Urinary bladder (tissue), 4 donors: ENCODE measurements at places on chromosomes 1 and 21. TPM values are rescaled to one million over a fixed set of nuclear protein-coding genes. Genes with fewer than 3 reads are reported as not detected.

SPRR2D gene
- not detected for total RNA-seq

- no peak for DNase-seq
Measured at GRCh38 chr1:18139198-18139981, 31.8 kb downstream of the IGSF21 start.

CDK18 gene
- total RNA-seq, result 3.5 TPM

CFAP141 gene
- total RNA-seq, result not detected

CCDC27 gene
- not detected for total RNA-seq

DNA sequence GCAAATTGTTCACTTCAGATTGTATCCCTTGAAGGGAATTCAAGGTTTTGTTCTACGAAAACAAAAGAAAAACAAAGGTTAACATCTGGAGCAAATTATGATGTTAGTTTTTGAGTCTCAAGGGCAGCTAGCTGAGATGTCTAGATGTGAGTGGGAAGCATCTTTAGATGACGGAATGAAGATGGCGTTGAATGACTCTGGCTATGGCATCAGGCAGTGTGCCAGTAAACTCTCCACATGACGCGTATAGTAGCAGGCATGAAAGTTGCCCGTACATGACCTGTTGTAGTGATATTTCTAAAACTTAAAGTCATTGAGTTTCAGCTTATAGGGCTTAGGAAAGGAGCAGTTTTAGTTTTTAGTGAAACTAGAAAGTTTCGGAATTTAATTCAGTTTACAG lies 12.3 kb upstream of the SDC3 start:
- DNase-seq, result no peak

OR2T6 gene
- total RNA-seq, result not detected

- DNase-seq, result peak; percentile 23
Measured at GRCh38 chr1:40592107-40592803, 60.8 kb downstream of the ZNF684 start.

DNA sequence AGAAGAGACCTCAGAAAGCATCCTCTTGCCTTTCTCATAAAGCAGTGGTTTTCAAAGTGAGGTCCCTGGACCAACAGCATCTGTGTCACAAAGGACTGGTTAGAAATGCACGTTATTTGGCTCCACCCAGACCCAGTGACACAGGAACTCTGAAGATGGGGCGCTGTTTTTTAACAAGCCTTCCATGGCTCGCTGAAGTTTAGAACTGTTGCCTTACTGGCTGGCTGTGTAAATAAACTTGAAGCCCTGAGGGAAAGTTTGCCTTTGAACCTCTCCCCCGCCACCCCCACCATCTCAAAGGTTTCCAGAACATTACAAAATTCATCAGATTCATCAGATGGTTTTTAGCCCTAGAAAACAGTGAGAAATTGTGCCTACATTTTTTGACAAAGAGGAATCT lies 21.8 kb upstream of the IKBKE start:
- no peak for DNase-seq

GRCh38 chr1:235714205-235714897 lies 64.8 kb upstream of the GNG4 start:
- no peak for DNase-seq

DNA sequence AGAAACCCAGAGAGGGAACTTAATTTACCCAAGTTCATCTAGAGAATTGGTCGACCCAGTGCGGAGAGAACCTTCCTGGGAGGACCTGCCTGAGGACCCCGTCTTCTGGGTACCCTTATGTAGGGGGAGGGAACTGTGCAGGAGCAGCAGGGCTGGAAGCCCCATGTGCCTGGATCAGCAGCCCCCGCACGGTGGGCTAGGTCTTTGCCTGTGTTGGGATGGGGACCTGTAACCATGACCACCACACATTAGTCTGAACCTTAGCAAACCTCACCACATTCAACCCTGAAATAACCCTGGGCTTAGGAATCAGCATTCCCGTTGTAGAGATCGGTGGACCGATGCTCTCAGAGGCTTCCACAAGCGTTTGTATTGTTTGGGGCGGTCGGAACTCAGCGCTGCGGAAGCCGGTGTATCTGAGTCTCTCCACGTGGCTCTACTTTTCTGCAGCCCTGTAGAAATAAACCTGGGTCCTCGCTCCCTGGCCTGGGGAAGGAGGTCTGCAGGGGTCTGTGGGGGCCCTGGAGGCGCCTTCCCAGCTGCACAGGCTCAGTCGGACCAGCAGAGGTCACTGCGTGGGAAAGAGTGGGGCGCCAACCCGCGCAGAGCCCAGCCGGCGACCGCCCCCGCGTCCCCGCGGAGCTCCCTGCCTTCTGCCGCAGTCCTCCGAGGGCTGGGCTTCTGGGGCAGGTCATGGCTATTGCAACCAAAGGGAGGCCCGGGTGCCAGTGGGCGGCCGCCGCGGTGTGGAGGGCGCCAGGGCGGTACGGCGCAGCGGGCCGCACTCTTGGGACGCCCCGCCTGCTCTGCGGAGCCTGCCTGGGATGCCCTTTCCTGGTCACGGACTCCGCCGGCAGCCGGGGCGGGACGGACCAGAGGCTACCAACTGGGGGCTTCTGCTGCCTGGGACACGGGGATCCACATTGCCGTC lies 36.2 kb upstream of the KCNA10 start:
- no peak for DNase-seq

GRCh38 chr1:186535388-186536133 lies 74.6 kb upstream of the PDC start:
- peak; percentile 15 for DNase-seq

GRCh38 chr1:44270686-44271628 lies 57.7 kb downstream of the DMAP1 start:
- no peak for DNase-seq

- no peak for DNase-seq
Measured at GRCh38 chr1:229136822-229137221, 134.1 kb upstream of the RAB4A start.

PADI1 gene
- total RNA-seq, result 0.16 TPM

GFI1 gene
- total RNA-seq, result 0.63 TPM

CASQ1 gene
- 10.5 TPM for total RNA-seq

DNA sequence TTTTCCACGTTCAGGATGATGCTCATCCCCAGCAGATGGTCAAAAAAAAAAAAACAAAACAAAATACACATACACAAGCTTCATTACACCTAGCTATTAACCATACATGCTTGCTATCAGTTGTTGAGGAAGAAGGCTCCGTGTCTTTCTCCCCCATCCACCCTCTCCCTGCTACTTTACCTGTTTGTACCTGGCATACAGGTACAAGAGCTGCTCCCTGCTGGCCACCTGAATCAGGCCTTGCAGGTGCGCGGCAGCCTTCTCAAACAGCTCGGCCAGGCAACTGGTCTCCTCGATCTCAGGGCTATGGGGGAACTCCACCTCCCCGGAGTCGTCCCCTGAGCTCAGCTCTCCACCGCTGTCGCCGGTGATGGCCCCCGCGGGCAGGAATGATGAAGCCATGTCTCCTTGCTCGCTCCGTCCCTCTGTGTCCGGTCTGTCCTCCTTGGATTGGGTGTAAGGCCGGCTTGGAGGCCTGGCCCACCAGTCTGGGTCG lies 464 bp downstream of the ACBD6 start:
- DNase-seq, result no peak

LCE1A gene
- total RNA-seq, result not detected

OR2T10 gene
- not detected for total RNA-seq

RBBP5 gene
- 17.6 TPM for total RNA-seq

- DNase-seq, result no peak
Measured at GRCh38 chr1:192489047-192489446, 86.5 kb upstream of the RGS1 start.

GRCh38 chr1:29473161-29473855 lies 237.0 kb downstream of the PTPRU start:
- DNase-seq, result no peak

DNA sequence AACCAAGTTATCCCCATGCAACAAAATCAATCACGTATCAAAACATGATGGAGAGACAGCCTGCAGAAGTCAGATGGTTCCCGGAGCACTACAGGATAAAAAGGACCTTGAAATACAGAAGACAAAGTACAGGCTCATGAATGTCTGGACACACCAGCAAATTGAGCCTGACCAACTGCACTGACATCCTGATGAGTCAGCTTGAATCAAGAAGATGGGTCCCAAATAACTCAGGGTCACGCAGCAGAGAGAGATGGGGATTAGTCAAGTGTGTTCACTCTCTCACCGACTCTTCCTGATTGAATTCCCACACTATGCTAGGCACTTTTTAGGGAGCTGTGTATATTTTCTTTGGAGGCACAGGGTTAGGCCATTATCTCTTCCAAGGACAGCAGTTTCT lies 71.1 kb upstream of the DIRAS3 start:
- no peak for DNase-seq

GRCh38 chr1:39409055-39409816 lies 82.2 kb upstream of the BMP8A start:
- DNase-seq, result no peak

GRCh38 chr1:42214447-42214871 lies 49.9 kb upstream of the GUCA2A start:
- DNase-seq, result no peak

GRCh38 chr1:212670882-212671281 lies 28.8 kb downstream of the BATF3 start:
- DNase-seq, result no peak

- no peak for DNase-seq
Measured at GRCh38 chr1:213828867-213829266, 158.9 kb upstream of the PROX1 start.

- DNase-seq, result no peak
Measured at GRCh38 chr1:244021427-244021826, 29.7 kb upstream of the ZBTB18 start.

- DNase-seq, result no peak
Measured at GRCh38 chr1:189185097-189185496, 1292.6 kb downstream of the BRINP3 start.

PLA2G2F gene
- total RNA-seq, result 1.3 TPM

DNA sequence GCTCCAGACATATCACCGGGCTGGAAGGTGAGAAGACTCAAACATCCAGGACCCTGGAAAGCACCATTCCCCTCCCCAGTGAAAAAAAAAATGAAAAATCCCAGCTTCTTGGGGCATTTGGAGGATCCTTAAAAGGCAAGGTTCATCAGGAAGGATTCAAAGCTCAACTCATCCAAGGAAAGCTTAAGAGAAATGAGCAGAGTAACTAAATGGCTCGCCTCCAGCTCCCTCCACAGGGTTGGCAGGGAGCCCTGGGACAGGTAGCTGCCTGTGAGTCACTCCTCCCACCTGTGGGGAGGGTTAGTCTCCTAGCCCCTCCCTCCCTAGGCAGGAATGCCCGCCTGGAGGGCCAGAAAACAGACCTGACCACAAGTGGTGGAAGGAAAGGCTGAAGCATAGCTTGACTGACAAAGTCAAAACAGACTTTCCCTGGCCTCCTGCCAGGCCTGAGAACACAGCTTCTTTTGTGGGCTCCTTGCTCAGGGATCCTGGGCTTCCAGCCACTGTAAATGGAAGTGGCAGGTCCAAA lies 712 bp upstream of the LAMB3 start:
- peak; percentile 84 for DNase-seq

- DNase-seq, result no peak
Measured at GRCh38 chr1:192767798-192768197, 41.0 kb upstream of the RGS2 start.

GRCh38 chr1:110211496-110212168 lies 1.5 kb downstream of the KCNC4 start:
- no peak for DNase-seq

GRCh38 chr21:40049931-40050290 lies 182.7 kb downstream of the PCP4 start:
- DNase-seq, result no peak

DNA sequence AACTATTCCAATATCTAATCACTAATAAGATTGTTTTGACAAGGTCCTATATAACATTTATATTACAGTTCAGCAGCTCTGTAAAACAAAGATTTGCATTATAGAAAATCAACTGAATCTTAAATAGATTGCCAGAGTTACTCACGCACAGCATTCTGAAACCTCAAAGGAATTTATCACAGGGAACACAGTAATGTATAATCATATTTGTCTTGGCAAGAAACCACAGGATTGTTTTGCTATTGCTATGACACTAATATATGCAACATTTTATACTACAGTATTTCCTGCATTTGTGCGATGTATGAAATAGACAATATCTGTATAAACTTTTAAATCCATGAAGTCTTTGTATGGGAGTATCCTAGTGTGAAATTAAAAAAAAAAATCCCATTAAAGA lies 101.4 kb downstream of the PLPPR5 start:
- no peak for DNase-seq

- DNase-seq, result no peak
Measured at GRCh38 chr1:110982320-110982719, 18.6 kb upstream of the LRIF1 start.

DNA sequence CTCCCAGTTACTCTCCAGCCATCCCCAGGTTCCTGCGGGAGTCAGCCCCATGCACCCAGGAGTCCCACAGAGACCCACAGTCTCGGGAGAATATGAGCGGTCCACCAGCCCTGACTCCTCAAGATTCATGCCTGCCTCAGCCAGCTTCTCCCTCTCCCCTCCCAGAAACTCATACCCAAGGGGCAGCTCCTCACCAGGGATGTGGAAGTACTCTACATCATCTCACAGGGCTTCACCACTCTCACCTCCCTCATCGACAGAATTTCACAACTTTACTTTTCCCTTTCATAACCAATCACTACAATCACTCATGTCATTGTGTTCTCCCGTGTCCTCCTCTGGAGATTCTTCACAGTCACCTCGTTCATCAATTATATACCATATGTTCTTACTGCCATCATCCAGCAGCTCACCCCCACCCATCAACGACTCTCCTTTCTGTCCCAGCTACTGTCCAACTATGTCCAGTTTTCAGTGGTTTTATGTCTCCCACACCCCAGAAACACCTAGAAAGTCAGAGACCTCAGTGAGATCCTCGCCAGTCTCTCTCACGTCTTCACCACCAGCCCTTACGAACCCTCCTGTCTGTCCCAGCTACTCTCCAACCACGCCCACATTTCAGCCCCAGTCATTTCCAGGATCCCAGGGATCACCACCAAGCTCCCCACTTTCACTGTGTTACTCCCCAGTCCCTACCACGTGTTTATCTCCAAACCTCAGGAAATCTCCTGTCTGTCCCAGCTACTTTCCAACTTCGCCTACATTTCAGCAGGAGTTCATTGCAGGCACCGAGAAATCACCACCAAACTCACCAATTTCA lies 1530.1 kb upstream of the TPTE start:
- no peak for DNase-seq

MANEAL gene
- 3.3 TPM for total RNA-seq

LINGO4 gene
- total RNA-seq, result 0.16 TPM

GSTM1 gene
- total RNA-seq, result not detected

PDE9A gene
- total RNA-seq, result 13.5 TPM

GRCh38 chr1:12177999-12178441 lies 11.2 kb downstream of the TNFRSF1B start:
- DNase-seq, result no peak

LCE6A gene
- not detected for total RNA-seq

GBP4 gene
- total RNA-seq, result 9.6 TPM

DNA sequence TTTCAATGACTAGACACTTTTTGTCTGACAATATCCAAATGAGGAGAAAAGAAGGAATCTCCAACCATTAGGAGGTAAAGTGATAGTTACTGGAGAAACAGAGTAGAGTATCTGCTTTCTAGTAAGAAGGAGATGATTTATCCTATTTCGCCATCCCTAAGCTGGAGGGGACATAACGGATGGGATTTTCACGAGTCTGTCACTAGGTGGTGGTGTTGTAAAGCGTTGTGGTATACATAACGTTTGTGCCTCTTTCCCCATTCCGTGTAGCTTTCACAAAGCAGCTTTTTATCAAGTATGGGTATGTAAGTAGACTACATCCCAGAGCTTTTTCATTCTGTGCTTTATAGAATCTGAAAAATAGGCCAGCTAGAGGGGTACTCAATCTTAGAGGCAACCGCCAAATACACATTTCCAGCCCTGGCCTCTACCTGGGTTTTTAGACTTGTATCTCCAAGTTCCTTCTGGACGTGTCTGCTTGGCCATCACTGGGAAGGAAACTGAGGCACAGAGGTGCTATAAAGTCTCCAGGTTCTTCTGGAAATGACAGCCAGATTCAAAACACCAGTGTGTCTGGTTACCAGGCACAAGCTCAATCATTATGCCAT lies 33.3 kb upstream of the FAM3B start:
- peak; percentile 73 for DNase-seq
